ENCODE measurements at places on chromosomes 1 and 21.

GRCh38 chr1:169511316-169512005 is 25.7 kb upstream of the SLC19A2 start:
- peak; percentile 65 for DNase-seq

DNA sequence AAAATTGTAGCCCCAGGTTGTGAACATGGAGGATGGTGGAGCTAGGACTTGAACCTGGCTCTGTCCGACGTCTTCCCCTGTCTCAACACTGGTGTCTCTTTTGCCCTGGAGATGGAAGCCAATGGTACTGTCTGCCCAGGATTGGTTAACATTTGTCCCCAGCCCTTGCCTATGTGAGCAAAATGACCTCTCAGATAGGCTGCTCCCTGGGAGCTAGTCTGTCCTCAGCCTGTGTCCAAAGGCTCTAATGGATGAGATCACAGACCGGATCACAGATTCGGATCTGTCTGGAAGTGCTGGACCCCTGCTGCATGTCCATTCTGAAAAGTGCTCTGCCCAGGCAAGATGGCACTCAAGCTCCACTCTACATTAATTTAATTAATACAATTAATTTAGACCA is 394.4 kb upstream of the VAMP3 start:
- DNase-seq = no peak

DNA sequence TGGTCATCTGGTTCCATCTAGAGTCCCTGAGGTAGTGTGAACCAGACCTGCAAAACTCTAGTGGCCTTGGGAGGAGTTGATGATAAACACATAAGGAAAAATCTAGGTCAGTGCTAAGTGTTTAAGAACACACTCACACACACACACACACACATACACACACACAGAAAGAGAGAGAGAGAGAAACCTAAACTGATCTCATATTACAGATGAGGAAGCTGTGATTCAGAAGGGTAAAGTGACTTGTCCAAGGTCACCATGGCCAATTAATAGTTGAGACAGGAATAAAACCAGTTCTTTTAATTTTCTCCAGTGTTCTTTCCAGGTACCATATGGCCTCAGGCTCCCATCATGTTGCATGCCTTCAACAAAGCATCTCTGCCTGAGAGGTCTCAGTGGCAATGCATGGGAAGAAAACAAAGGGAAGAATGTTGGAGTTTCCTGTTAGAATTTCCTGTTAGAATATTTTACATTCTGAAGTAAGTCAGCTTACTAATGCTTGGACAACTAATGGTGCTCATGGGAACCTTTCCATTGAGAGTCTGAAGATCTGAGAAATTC is 77.3 kb upstream of the TSPAN2 start:
- DNase-seq = no peak

DNA sequence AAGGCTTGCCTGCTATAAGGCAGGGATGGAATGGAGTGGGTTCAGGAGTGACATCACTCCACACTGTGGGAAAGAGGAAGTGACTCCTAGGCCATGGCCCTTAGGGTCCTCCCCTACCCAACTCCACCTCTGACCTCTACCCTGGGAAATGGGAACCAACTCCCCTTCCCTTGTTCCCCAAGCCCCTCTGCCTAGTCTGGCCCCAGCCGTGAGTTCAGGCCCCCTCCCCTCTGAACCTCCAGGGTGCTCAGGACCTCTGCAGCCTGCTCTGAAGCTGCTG is 3.8 kb upstream of the GUCA2A start:
- DNase-seq = no peak

- DNase-seq = no peak
These were observed 35.0 kb downstream of the SLC35F3 start for GRCh38 chr1:233939451-233939850.

DNA sequence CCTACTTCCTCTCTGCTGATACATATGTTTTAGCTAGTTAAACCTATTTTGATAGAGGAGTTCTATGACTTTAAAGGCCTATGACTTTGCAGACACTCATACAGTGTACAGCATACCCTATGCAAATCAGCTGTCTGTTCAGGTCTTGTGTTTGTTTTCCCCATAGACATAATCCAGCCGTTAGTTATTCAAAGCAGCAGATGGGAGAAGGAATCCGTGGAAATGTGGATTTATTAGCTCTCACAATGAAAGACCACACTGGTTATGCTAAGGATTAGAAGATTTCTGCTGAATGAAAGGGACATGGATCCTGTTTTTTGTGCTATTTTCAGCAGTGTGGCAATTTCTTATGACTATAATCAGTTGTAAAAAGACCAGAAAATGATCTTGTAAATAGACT is 59.8 kb downstream of the MAST2 start:
- DNase-seq = no peak

DNA sequence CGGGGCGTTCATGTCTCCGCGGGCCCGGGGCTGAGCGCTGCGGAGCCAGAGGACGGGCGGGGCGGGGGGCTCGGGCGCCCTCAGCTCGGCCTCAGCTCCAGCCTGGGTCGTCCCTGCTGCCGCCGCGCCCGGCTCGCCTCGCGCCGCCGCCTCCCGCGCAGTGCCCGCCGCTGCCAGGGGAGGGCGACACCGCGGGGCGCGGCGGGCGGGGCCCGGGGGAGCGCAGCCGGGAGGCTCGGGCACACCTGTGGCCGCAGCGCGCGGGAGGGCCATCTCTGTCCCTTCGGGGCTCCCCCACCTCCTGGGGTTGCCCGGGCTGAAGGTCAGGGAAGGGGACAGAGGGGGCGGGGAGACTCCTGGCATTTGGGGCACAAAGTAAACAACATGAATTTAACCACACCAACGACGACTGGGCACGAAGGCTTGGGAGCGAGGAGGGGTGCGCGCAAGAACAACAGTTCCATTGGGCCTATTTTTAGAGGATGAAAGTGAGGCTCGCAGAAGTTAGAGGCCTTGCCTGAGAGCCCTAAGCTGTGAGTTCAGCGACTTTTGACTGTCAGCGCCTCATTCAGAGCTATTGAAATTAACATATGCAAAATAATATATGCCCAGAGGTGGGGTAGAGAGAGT is at the start of gene FAM131C:
FAM131C (minus strand) TSS at position 162 of the 630 bp plus-strand sequence. CDS start 209 bp downstream, outside the sequence.
- DNase-seq = no peak

- peak; percentile 94 for DNase-seq
These were observed 71.7 kb upstream of the ETS2 start for GRCh38 chr21:38733972-38734546.

- DNase-seq = no peak
These were observed 1.8 kb downstream of the ALPL start for GRCh38 chr1:21510885-21511578.

DNA sequence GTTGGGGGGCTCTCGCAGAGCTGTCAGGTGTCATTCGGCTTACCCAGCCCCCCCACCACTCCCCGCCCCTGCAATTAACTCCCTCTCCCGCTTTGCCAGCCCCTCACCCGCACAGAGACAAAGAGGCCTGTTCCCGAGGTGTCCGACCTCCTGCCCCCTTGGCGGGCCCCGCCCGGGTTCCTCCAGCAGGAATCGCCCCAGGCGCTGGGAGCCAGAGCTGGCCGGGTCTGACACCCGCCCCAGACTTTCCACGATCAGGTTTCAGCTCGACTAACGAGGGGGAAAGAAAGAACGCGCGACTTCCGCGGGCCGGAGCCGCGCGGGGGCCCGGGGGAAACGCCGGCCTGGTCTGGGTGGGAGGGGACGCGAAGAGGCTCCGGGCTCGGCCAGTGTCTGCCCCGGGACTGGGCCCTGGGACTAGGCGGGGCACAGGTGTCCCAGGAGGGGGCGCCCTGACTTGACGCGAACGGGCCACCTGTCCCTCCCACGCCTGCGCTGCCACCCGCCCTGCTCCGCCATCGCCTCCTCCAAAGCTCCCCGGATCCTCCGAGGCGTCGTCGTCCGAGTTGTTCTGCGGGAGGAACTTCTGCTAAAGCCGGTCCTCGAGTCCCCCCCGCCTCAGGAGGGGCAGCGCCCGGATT is 36.4 kb upstream of the HHAT start:
- DNase-seq = peak; percentile 78

DNA sequence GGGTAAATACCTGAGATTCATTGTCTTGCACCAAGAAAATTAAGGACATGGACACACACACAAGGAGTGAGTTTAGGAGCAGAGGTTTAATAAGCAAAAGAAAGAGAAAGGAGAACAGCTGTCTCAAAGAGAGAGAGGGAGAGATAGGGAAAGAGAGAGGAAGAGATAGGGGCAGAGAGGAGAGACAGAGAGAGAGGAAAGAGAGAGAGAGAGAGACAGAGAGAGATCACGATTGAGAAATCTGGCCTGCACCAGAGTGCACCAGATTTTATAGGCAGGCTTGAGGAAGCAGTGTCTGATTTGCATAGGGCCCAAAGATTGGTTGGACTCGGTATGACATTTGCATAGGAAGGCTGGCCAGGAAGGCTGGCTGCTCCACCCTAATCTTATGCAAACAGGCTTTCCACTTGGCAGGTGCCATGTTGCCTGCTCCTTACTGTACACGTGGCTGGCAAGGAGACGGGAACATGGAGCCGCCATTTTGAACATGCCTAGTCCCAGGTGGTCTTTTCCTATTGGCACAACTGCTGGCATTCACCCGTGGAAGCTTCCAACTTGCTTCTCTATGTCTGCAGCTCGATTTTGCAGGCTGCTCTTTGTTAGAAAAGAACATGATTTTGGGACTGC is 419.9 kb downstream of the ZP4 start:
- DNase-seq = no peak

DNA sequence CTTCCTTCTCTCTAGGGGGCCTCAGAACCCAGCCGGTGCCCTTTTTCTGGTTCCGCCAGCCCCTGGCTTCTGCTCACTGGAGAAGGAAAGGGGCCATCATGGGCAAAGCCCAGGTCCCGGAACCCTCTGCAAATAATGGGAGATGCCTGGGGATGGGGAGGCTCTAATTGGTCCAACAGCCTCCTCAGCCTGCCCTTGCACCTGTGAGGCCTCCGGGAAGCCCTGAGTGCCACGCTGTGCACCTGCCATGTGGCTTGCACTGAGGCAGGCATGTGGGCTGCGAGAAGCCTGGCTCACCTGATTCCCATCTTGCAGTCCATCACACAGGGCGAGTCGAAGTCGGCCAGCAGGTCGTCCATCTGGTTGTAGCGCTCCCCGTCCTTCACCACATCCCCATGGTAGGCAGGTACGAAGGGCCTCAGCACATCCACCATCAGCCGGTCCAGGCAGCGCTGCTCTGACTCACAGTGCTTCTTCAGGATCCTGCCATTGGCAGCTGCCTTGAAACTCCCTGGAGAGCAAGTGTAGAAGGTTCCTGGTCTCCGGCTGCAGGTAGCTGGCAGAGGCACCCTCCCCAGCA is 92.1 kb downstream of the ITPKB start:
- DNase-seq = no peak

DNA sequence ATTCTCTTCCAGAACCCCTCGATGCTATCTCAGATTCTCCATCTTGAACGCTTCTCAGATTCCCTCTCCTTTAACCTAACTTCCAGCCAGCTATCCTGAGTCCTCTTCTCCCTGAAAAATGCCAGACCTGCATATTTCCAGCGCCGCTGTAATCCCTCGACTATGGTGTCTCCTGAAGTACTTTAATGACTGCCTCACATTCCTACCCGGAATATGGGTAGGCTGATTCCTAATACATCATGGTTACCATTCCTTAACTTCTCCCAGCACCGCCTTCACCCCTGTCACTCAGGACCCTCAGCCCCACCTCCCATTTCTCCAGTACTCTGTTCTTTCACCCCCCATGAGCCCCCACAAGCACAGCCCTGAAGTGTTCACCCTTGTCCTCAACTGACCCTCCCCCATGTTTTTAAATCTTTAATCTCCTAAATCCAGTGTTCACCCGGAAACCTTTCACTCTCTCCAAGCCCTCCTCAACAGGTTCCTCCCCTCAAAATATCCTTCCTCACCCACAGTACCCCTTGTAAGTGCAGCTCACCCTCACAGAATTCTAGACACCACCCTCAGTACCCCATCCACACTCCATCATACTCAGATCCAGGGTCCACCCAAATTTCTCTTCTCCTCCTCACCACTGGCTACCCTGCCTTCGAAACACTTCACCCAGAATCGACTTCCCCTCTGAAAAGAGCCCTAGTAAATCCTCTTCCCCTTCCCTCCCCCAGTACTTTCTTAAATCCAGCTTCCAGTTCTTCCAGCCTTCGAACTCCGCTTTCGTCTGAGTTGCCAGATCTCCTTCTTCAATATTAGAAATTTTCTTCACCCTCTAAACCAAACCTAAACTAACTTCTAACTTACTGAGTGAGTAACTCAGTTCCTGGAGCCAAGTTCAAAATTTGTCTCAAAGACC is 922 bp downstream of the CPT2 start:
- peak; percentile 65 for DNase-seq

GRCh38 chr1:165259706-165260428 is 96.6 kb downstream of the LMX1A start:
- DNase-seq = no peak

DNA sequence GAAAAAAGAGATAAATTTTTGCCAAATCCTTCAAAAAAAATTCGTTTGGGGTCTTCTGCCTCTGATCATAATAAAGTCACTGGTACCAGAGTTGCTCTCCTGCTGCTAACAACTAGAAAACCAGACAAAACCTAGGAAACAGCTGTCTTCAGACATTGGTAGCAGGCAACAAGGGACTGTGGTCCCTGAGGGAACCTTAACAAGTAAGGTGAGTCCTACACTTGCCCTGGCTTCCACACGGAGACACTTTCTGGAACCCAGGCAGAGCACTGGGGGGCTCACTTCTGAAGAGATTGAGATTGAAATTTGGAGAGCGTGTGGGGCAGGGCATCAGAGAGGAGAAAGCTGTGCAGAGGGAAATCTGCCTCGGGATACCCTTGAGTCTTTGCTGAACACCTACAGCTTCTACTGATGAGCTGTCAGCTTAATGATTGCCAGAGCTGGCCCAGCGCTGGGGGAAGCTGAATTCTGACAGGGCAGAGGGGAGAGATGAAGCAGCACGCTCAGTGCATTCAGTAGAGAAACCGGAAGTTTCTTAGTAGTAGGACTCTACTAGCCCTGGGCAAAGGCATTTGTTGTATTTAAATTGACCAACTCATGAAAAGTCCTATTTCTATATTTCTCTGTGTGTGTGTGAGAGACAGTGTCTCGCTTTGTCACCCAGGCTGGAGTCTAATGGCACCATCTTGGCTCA is 18.5 kb upstream of the FAM89A start:
- DNase-seq = no peak

- DNase-seq = peak; percentile 85
These were observed 145.6 kb downstream of the HIVEP3 start for GRCh38 chr1:41773144-41773591.

GRCh38 chr1:27225621-27226020 is 8.8 kb upstream of the WDTC1 start:
- no peak for DNase-seq

- no peak for DNase-seq
These were observed 60.8 kb downstream of the FASLG start for GRCh38 chr1:172719694-172720138.

GRCh38 chr1:166876540-166876838 is 425 bp upstream of the TADA1 start:
- DNase-seq = no peak

GRCh38 chr1:234526922-234527321 is 47.9 kb upstream of the TARBP1 start:
- no peak for DNase-seq

GRCh38 chr1:209813902-209814301 is 8.0 kb upstream of the IRF6 start:
- DNase-seq = no peak

GRCh38 chr1:85047472-85048295 is 616 bp downstream of the MCOLN3 start:
- peak; percentile 62 for DNase-seq

DNA sequence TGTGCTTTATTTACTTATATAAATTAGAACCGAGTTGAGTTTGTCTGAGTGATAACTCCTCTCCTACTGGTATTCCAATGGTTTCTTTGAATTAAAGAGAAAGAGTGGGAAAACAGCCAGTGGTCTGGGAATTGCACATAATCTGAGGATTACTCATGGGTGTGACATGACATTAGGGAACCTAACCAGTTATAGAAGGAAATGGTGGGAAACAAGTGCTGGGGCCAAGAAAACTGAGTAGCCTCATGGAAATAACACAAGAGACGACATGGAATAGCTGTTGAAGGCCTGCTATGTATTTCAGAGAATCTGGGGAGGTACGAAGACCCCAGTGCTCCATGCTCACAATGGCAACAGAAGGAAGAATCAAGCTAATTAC is 41.8 kb upstream of the LRRC52 start:
- no peak for DNase-seq
